ENCODE measurements at places on chromosomes 6 and 20.

- DNase-seq: no peak
Measured at GRCh38 chr6:107435798-107436197, 23.6 kb downstream of the PDSS2 start.

- DNase-seq: peak; percentile 76
Measured at GRCh38 chr20:62802026-62802712, 2.5 kb upstream of the OGFR start.

- DNase-seq: no peak
Measured at GRCh38 chr6:845566-845965, 152.6 kb upstream of the EXOC2 start.

- DNase-seq: no peak
Measured at GRCh38 chr6:35160642-35161041, 19.5 kb upstream of the TCP11 start.

- DNase-seq: no peak
Measured at GRCh38 chr20:58646257-58646656, 4.8 kb upstream of the STX16 start.

- DNase-seq: peak; percentile 29
Measured at GRCh38 chr6:19311786-19312185, 525.4 kb upstream of the ID4 start.

GRCh38 chr6:115982453-115982852, 78.2 kb downstream of the FRK start:
- DNase-seq: no peak

GRCh38 chr20:4160761-4161305, 145.5 kb upstream of the RNF24 start:
- no peak for DNase-seq

GRCh38 chr6:126433927-126434326, 94.0 kb downstream of the CENPW start:
- no peak for DNase-seq

DNA sequence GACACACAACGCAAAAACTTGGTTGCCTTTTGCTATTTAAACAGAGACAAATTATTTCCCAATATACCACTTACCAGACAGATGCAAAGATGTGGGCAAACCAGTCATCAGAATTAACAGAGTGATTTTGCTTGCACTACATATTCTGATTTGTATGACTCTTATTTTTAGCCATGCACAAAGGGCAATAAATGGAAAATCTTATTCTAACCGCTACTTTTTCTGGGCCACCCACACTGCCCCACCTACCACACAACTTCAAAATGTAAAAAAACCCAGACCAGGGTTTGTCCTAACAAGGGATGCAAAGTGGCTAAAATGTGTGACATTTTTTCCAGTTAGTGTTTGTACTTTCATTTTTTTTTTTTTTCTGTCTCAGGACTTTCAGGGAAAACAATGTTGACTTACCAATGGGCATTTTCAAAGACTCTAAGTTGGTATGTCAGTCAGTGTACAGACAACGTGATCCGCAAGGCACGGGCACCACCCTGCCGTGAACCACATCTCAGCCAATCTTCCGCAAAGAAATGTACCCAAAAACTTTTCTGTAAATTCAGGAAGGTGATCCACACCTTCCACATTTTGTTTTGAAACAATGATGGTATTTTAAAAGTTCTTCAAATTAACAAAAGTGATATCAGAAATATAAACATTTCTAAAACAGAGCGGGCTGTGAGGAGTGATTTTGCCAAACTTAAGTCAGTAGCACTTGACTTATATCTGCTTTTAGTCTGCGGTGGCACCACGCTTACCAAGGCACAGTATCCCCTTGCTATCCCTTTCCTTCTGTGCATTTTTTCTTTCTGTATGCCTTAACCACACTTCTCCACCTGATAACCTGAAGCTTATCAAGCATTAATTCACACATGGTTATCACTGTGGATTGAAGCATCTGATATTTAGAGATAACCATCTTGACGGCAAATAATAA, 185.6 kb downstream of the GJA10 start:
- no peak for DNase-seq

GRCh38 chr6:140183881-140184280, 809.4 kb upstream of the CITED2 start:
- no peak for DNase-seq

DNA sequence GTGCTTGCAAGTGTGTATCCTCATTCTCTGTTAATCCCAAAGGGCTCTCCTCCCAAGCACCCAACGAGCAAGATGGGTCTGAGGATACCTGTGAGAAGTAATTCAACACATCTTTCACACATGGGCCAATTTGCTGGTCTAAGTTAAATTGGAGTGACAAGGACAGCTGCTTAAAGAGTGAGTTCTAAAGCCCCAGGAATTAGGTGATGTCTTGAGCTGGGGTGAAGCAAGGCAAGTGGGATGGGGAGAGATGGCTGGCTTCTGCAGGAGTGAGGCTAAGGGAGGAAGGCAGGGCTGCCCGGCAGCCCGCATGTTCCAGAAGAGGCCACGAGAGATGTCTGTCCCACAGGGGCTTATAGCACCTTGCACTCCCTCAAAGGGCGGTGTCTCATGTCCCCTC, 288.5 kb downstream of the CDH26 start:
- DNase-seq: no peak

DNA sequence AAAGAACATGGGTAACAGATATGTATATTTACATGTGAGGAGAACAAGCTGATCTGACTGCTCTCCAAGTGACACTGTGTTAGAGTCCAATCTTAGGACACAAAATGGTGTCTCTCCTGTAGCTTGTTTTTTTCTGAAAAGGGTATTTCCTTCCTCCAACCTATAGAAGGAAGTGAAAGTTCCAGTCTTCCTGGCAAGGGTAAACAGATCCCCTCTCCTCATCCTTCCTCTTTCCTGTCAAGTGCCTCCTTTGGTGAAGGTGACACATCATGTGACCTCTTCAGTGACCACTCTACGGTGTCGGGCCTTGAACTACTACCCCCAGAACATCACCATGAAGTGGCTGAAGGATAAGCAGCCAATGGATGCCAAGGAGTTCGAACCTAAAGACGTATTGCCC, 5.2 kb downstream of the HFE start:
- no peak for DNase-seq

DNA sequence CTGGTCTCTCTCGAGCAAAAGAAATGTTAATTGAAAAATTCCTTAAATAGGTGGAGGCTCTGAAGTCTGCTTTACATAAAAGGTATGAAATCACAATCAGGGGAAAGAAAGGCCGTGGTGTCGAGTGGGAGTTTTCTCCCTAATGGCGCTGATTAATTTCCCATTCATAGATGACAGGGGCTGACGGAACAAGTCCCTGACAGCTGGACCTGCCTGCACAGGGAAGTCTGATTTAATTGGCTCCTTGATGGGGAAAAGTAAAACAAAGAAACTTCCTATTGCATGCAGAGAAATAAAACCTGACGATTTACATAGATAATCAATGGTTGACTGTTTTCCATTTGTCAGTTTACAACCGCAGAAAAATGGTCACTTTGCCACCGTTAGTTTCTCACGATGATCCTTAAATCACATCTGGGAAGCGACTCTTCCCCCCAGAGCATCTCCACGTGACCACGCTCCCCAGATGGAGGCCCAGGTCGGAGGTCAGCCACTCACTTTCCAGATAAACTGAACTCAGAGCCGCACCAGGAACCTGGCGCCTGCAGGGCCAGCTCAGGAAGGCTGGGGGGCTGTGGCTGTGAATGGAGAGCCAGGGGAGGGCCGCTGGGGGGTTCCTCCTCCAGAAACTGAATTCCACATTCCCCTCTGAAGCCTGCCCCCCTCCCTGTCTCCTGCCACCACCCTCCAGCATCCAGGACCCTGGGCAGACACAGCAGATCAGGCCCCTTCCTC, 55.3 kb downstream of the DLL1 start:
- DNase-seq: no peak
